Activated CD4-positive, alpha-beta T cell treated with anti-CD3 and anti-CD28 coated beads, Interleukin-2, amount 10 ng/mL, durations not matched to agents 24 days and 14 days (primary cell): ENCODE measurements at places on chromosomes 1 and 21. TPM values are rescaled to one million over a fixed set of nuclear protein-coding genes. Genes with fewer than 3 reads are reported as not detected.
A peak's percentile ranks its signal among the peaks of the same experiment; 100 is the strongest.

GRCh38 chr1:29868944-29869343, 632.6 kb downstream of the PTPRU start:
- DNase-seq: no peak

DNA sequence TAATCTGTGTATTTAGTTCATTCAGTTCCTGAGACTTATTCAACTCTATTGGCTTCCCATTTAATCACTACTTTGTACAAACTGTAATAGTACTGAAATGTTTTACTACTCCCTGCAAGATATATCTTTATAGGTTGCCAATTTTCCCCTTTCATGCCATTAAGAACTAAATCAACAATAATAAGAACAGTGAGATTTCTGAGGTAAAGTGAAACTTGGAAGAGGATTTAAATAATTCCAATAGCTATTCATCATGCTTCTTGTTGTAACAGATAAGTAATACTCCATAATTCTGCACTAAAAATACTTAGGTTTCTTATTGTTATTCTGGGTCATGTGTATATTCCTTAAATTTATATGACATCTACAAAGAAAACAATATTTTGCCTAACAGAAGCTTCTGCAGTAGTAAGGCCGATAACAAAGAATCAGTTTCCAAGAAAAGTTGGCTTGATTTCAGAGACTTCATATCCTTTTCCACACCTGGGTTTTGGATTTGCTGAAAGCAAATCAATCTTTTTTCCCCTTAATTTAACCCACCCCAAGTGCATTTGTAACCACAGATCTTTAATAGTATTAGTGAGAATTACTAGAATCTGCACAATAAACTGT, 258.3 kb downstream of the FAF1 start:
- DNase-seq: no peak

GRCh38 chr1:24688033-24688432, 44.9 kb downstream of the SRRM1 start:
- no peak for DNase-seq

- peak; percentile 83 for DNase-seq
Measured at GRCh38 chr1:12600880-12601633, 17.0 kb downstream of the DHRS3 start.

DNA sequence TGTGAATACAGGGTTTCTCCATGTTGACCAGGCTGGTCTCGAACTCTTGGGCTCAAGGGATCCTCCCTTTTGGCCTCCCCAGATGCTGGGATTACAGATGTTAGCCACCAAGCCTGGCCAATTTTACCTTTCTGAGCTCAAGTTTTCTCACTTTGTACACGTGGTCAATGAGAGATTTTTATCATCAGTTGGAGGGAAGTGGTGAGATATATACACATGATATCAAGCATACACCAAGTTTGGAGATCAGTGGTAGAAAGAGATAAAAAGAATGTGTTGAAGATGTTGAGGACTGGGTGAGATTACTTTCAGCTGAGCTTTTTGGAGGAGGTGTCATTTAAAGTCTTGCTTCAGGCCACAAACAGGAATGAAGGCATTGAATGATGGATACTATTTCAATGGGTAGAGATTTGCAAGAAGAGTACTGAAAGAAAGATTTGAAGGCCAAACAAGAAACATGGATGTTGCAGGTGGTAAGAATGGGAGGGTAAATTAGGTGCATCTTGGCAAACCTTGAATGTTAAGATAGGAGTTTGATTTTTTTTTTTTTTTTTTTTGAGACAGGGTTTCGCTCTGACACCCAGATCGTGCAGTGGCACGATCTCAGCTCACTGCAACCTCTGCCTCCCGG, 3.0 kb upstream of the SESN2 start:
- peak; percentile 76 for DNase-seq

DNA sequence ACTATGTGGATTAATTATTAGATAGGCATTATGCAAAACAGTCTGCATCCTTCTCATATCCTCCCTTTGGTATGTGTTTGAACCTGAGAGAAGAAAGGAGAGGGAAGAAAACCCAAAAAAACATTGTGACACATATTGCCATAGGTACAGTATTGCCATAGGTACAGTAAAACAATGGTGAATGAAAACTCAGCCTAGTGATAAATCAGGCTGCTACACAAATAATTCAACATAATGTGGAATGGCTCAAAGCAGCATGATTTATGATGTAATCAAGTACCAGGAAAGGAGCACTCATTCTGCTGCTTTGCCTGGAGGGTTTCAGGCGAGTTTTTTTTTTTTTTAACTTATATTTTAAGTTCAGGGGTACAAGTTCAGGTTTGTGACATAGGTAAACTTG, 213.9 kb upstream of the LYPLAL1 start:
- DNase-seq: no peak

DNA sequence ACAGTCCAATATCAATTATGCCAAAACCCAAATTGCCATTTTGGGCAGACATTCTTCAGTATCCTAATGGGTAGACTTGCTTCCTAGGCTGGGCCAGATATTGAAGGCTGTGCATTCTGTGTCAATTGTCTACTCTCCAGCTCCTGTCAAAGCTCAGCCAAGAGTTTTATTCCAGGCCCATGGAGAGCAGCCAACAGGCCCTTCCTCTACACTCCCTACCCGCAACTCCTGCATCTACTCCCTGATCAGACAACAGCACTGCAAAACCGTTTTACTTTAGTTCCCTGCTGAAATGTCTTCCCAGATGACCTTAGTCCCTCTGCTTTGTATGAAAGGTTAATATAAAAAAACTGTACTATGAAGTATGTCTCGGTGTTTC, 6.6 kb upstream of the ADORA3 start:
- peak; percentile 46 for DNase-seq

GRCh38 chr1:184499616-184500015, 112.8 kb downstream of the C1orf21 start:
- DNase-seq: no peak

DNA sequence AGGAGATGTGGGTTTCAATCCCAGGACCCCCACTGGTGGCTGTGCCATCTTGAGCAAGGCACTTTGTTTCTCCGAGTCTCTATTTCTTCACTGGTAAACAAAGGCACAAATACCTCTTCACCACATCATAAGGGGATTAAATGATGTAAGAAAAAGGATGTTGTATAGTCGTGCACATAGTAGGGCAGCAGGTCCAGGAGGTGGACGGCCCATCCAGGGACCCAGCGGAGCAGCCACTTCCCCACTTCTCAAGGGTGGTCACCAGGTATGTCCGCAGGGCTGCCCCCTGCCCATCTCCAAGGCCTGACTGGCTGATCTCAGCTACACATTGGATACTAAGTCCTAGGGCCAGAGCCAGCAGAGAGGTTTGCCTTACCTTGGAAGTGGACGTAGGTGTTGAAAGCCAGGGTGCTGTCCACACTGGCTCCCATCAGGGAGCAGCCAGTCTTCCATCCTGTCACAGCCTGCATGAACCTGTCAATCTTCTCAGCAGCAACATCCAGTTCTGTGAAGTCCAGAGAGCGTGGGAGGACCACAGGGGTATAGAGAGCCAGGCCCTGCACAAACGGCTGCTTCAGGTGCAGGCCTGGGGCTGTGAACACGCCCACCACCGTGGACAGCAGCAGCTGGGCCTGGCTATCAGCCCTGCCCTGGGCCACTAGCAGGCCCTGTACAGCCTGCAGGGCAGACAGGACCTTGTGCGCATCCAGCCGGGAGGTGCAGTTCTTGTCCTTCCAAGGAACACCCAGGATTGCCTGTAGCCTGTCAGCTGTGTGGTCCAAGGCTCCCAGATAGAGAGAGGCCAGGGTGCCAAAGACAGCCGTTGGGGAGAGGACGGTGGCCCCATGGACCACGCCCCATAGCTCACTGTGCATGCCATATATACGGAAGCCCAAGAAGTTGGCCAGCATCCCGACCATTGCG, 4.0 kb downstream of the AGT start:
- no peak for DNase-seq

DNA sequence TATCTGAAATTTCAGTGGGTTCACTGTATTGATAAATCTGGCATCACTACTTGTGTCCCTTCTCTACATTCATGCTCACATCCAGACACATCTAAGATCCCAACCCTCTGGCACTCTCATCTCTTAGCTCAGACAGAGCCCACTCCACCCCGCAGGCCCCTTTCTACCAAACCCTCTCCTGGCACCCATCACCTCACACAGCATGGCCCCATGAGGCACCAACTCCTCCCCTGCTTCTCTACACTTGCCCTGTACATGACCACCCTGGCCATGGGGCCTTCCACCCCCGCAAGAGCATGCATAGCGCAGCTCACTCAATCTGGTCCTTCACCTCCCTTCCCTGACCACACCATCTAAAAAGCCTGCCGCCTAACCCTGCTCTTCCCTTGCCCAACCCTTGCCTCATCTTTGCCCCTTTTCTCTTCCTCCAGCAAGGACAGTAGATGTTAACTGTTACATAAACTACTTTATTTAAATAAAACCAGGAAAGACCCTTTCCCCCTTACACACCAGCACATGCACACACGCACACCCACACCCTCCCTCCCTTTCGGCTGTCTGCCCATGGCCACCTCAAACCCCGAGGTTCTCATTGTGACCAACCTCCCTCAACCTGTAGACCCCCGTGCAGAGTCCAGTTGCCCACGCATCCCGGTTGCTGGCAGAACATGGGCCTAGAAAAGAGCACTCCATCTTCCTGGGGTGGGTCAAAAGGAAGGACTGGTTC, 15.6 kb downstream of the SH3BP5L start:
- DNase-seq: no peak

DNA sequence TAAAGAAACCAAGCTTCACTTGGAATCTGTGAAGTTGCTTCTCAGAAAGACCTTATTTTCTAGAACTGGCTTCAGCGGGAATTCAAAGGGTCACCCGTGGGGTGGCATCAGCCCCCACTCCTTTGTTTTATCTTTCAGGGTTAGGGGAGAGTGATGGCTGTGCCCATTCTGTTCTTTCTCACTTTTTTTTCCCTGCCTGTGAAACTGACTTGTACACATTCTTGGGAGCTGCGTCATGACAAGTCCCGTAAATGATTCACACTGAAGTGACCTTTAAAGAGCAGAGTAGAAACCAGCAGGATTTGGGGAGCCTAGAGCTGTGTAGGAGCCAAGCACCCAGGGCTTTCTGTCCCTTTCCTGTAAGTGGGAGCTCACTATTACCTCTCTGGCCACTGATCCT, 43.8 kb downstream of the SLC44A3 start:
- no peak for DNase-seq

DNA sequence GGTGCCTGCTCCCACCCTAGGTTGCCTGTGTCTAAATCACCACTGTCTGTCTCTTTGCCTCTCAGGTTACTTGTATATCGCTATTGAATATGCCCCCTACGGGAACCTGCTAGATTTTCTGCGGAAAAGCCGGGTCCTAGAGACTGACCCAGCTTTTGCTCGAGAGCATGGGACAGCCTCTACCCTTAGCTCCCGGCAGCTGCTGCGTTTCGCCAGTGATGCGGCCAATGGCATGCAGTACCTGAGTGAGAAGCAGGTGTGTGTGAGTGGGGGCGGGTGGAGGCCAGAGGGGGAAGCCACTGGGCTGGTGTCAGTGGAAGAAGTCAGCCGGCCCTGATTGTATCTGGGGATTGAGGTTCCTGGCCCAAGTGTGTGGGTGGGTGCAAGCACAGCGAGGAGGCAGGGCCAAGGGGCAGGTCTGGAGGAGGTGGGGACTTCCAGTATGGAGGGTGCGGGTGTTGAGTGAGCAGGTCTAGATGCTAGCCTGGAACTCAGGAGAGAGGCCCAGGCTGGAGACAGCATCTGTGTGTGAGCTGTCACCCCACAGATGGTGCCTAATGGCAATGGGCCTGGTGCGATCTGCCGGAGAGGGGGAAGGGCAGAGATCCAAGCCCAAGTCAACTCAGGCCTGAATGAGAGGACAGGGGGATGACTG, 17.2 kb downstream of the TIE1 start:
- no peak for DNase-seq

GRCh38 chr1:167599957-167600581, 30.0 kb upstream of the RCSD1 start:
- DNase-seq: peak; percentile 85

DNA sequence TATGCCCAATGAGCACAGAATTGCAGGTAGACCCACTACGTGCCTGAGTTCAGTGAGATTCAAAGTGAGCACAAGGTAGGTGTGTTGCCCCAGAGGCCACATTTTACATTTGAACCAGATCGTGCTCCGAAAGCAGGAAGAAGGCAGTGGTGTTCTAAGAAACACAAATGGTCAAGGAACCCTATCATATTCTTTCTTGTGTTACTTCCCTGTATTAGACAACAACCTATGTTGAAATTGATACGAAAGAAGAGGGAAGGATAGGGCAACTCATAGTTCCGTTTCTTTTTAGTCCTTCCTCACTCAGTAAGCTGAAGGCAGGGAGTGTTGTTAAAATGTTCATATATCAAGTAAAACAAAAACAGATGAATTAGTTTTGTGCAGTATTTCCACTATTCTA, 33.9 kb downstream of the OLFML2B start:
- no peak for DNase-seq

DNA sequence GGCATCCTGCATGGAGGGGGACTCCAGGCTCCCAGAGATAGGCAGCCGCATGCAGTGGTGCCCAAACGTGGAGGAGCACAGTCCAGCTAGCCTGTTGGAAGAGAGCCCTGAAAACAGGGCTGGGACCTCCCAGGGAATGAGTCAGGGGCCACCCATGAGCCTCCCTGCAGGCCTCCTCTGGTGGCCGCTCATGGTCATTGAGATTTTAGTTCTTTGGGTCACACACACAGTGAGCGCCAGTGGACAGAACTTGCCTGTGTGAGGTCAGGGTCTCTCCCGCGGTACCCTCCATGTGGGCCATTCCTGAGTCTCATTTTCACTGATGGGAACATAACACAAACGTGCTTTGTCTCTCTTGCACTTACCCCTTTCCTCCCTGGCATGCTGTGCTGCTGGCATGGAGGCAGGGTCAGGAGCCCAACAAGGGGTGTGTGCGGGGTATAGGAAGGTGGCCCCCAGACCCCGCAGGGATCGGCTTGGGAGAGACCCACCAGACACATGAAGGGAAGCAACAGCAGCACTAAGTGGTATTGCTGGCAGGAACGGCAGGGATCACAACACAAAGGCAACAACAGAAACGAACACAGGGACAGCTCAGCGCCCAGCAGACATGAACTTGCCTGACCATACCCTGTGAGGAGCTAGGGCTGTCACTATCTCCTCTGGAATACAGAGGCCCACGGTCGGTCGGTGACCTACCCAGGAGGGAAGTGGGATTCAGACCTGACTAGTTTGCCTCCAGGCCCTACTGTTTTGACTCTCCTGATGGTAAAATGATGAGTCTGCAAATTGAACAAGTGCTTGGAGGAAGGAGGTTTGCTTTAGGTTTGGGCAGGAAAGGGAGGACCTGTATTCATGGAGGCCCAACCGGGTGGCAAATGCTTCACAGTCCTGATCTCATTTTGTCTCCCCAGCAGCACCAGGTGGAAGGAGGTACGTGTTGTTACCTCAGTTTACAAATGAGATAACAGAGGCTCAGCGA, 31.8 kb downstream of the ABCG1 start:
- DNase-seq: no peak

- peak; percentile 93 for DNase-seq
Measured at GRCh38 chr1:117059334-117059677, 820 bp upstream of the TTF2 start.

CRP gene
- not detected in 2 replicates for total RNA-seq

PODN gene
- total RNA-seq: not detected in 2 replicates

SLC35A3 gene
- total RNA-seq: 15.7 and 17.4 TPM in 2 replicates

HSD11B1 gene
- total RNA-seq: 15.1 TPM in 2 replicates

OXCT2 gene
- total RNA-seq: 1.5 and 1.8 TPM in 2 replicates

RPL11 gene
- total RNA-seq: 1,147 and 1,194 TPM in 2 replicates

BARHL2 gene
- not detected in 2 replicates for total RNA-seq

SRGAP2 gene
- 102 and 105 TPM in 2 replicates for total RNA-seq

GBP5 gene
- 107 and 110 TPM in 2 replicates for total RNA-seq
